ENCODE measurements at places on chromosomes 16 and 17.
A peak's percentile ranks its signal among the peaks of the same experiment; 100 is the strongest.

- DNase-seq = no peak
Observed at GRCh38 chr17:63716426-63716825, 16.5 kb upstream of the LIMD2 start.

GRCh38 chr17:47621293-47622179, 28.2 kb upstream of the KPNB1 start:
- peak; percentile 81 for DNase-seq

DNA sequence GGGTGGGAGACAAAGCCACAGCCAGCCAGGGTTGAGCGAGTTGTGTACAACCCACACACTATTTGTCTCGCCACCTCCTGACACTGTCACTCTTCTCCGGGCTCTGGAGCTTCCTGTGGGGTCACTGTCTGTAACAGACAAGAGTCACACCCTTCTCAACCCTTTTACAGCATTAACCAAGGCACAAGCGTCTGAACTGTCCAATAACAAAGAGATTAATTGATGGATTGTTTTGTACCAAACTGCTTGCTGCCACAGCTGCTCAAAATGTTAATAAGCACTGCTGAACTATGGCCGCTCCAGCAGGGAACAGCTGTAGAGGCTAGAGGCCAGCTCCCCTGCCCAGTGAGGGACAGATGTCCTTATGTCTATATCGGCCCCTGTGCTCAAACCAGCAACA, 25.2 kb upstream of the HYDIN start:
- no peak for DNase-seq

GRCh38 chr16:1351582-1352362, at the start of the genes GNPTG and TSR3:
Gene GNPTG, plus strand, starts transcription at chr16:1351931. Its CDS starts 35 bp downstream, at chr16:1351966.
Gene TSR3, minus strand, starts transcription at chr16:1351878. Its CDS starts 74 bp downstream, at chr16:1351804.
- DNase-seq = peak; percentile 80

- peak; percentile 84 for DNase-seq
Observed at GRCh38 chr17:44919885-44920564, 4.7 kb upstream of the GFAP start.

- no peak for DNase-seq
Observed at GRCh38 chr17:606508-607250, 108.0 kb downstream of the VPS53 start.

GRCh38 chr17:78828470-78829185, 12.0 kb downstream of the USP36 start:
- no peak for DNase-seq
